Activated CD8-positive, alpha-beta memory T cell treated with anti-CD3 and anti-CD28 coated beads for 4 hours (primary cell): ENCODE measurements at places on chromosomes 2 and 18.

DNA sequence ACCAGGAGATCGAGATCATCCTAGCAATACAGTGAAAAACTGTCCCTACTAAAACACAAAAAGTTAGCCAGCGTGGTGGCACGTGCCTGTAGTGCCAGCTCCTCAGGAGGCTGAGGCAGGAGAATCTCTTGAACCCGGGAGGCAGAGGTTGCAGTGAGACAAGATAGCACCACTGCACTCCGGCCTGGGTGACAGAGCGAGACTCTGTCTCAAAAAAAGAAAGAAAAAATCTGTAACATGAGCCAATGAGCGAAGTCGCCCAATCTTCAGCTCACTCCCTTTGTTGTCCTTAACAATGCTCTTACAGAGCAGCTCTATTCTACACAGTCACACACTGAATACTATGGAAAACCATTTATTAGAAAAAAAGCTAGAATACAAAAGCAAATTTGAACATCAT is 22.0 kb downstream of the FAM98A start:
- no peak for DNase-seq

DNA sequence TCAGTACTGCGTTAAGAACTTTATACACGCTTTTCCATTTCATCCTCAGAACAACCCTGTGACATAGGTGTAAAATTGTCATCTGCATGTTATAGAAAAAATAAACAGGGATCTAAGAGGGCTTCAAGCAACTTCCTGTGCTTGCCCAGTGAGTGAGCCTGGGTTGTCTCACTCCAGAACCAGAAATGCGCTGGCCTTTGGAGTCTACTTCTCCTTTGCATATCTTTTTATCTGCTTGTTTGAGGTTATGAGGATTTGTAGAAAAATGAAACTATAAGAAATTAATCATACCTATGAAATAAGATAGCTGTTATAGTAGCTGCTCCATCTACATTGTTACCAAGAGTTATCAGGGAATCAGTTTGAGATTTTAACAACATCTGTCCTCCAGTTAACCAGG is 55.3 kb upstream of the CABYR start:
- DNase-seq = no peak

- no peak for DNase-seq
Observed at GRCh38 chr2:144631636-144632035, 111.7 kb upstream of the ZEB2 start.

DNA sequence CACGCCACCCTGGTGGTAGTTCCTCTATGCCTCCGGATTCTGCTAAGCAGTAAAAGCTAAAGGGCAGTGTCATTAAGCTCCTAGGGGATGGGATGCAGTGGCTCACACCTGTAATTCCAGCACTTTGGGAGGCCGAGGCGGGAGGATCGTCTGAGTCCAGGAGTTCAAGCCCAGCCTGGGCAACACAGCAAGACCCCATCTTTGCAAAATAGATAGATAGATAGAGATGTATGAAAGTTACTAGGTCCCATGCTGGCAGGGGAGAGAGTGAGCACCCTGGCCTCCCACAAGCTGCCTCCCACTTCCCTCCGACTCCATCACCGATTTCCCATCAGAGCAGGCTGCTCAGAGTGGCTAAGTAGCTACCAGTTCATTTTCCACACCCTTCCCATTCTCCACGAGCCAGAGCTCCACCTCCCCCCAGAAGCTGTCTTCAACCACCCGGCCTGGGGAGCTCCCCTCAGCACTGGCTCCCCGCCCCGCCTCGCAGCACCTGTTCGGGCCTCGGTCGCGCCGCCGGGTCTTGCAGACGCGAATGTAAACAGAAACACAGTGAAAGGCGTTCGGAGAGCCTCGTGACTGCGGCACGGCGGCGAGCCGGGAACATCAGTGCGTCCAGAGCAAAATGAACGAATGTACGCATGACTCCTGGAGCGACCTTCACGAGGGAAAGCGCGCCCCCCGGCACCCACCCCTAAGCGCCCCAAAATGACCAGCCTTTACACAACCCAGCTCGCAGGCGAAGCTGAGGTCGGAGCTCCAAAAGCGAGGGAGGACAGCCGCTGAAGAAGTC is 598 bp upstream of the CEP68 start:
- DNase-seq = peak; percentile 29

DNA sequence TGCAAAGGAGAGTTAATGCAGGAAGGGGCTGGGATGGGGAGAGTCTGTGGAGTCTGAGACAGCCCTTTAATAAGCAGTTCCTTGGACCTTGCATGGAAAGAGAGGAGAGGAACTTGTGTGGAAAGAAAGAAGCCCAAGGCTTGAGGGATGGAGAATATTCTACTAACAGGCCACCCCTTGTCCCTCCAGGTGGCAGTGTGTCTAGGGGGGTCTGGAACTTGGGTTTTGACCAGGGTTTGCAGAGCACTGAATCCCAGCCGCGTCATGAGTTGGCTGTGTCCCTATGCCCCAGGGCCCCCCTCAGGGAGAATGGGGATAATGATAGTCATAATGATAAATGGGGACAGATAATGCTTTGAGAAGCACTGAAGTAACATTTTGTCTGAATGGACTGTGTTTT is 15.0 kb downstream of the TCF7L1 start:
- DNase-seq = no peak

DNA sequence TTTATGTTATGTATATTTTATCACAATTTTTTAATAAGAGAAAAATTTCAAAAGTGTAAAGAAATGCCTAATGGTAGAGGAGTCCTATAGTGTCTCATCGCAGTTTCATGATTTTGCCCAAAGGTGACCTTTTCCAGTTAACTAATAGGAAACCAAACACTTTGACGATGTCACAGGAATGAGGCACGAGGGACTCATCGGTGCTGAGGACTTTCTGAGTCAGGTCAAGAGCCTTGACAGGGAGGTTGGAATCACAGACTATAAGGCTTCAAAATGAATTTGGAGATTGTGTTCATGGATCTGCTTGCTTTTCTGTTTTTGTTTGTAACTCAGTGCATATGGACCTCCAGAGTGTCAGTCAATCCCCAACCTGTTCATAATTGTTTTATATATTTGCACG is 15.1 kb upstream of the RTTN start:
- DNase-seq = no peak

GRCh38 chr18:21450503-21450902 is 150.0 kb downstream of the ESCO1 start:
- DNase-seq = no peak

- DNase-seq = no peak
Observed at GRCh38 chr2:100145893-100146656, 3.7 kb upstream of the AFF3 start.

DNA sequence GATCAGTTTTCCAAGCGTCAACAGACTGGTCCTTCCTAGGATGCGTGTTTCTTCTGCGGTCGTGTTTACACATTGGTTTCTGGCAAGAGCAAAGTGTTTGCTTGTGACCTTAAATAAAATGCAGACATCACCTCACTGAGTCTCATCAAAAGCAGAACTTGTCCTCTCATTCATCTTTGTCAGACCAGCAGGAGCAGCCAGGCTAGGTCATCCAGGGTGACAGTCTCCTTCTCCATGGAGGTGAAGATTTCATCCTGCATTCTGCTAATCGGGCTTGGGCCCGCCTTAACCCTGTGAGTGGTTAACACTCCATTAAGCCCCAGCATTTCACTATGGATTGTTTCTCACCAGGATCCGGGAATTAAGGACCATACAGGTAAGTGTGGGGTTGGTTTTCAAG is 64.2 kb upstream of the PID1 start:
- no peak for DNase-seq

- DNase-seq = no peak
Observed at GRCh38 chr2:144078802-144079724, 440.9 kb downstream of the ZEB2 start.

GRCh38 chr2:156800781-156801361 is 364.7 kb downstream of the GPD2 start:
- DNase-seq = no peak

- no peak for DNase-seq
Observed at GRCh38 chr2:126811101-126811500, 87.6 kb upstream of the TEX51 start.

GRCh38 chr2:48315896-48316194 is 214.1 kb upstream of the STON1 start:
- no peak for DNase-seq

DNA sequence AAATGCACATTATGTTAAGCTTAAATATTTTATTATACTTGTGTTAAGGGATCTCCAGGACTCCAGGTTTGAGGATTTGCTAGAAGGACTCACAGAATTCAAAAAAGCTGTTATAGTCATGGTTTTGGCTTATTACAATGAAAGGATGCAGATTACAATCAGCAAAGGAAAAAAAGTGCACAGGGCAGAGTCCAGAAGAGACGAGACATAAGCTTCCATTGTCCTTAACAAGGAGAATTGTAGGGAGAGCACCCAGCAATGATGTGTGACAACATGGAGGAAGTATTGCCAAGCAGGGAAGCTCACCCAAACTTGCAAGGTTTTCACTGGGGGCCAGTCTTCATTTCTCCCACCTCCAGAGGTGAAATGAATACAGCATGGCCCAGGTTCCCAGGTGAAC is 12.8 kb upstream of the MYO5B start:
- no peak for DNase-seq

GRCh38 chr2:64769392-64770044 is 115.8 kb upstream of the SERTAD2 start:
- DNase-seq = no peak

DNA sequence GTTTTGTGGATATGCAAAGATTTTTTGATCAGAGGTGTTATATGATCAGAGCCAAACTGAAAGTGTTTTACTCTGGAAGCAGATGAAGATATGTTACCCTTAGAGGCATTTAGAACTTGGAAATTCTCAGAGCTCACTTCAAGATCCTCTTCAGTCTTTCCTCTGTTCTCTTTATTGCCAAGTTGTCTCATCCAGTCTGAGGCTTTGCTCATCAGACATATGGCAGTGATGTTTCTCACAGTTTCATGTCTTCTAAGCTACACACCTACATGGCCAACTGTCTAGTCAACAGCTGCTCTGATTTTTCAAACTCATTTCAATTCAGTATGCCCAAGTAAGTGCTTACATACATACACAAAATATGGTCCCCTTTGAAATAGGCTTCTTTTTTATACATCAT is 1504.3 kb upstream of the PIK3C3 start:
- no peak for DNase-seq

GRCh38 chr2:130827502-130828251 is 9.0 kb upstream of the ARHGEF4 start:
- DNase-seq = no peak

DNA sequence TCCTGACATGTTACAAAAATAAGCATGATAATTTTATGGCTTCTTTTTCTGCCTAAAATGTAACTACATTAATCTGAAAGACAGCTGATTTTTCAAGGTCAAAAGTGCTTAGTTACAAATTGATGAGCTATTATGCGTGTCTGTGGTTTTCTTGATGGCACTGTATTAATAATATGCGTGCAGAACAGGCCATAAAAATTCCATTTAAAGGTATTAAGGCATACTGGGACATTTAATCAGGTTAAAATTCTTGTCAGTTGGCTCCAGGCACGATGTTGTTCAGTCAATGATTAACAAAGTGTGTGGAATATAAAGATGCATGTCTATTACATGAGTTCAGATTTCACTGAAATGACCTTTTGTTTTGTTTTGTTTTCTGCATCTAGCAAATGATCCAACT is 420.1 kb upstream of the ZNF804A start:
- no peak for DNase-seq

DNA sequence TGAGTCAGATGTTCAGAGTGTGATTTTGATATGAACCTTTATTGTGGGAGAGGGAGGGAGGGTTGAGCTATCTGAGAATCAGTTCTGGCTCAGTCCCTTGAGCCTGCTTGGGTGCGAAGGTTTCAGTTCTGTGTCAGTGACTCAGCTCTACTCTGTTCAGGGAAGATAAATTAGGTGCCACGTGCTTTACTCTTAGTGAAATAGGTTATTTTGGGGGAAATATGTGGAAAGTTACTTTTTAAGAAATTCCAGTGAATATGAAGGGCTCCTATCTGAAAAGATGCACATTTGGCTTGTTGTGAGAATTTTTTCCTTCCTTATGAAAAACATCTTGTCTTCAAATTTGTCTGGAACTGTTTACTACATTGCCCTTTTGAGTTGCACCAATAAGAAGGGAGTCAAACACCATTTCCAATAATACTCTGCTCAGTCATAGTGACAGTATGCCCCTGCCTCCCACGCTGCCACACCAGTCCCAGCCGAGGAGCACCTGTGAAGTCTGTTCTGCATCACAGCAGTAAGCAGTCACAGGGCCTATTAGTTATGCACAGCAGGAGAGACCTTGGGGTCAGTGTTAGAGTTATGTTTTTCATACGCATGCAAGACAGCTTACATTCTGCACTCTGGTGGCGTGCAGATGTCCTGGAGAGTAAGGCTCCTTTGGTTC is 32.8 kb upstream of the DNAH7 start:
- no peak for DNase-seq

DNA sequence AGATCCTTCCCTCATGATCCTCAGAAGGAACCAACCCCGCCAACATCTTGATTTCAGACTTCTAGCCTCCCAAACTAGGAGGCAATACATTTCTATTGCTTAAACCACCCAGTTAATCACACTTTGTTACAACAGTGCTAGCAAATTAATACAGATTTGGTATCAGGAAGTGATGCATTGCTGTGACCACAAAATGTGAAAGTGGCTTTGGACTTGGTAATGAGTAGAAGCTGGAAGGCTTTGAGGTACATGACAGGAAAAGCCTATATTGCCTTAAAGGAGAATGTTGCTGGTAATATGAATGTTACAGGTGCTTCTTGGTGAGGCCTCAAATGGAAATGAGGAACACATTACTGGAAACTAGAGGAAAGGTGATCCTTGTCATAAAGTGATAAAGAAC is 260.3 kb downstream of the SATB2 start:
- DNase-seq = no peak

GRCh38 chr2:115652652-115653051 is 1210.2 kb downstream of the DPP10 start:
- DNase-seq = no peak

- no peak for DNase-seq
Observed at GRCh38 chr18:46297124-46297523, 192.9 kb downstream of the HAUS1 start.

DNA sequence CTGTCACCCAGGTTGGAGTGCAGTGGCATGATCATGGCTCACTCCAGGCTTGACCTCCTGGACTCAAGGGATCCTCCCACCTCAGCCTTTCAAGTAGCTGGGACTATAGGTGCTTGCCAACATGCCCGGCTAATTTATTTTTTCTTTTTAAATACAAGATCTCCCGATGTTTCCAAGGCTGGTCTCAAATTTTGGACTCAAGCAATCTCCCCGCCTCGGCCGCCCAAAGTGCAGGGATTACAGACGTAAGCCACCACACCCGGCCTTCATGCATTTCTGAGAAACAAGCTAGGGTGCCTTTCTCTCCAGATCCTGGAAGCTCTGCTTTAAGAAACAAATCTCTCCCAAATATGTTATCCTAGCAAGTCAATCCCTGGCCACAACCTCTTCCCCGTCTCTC is 234.1 kb downstream of the FBXO15 start:
- no peak for DNase-seq

DNA sequence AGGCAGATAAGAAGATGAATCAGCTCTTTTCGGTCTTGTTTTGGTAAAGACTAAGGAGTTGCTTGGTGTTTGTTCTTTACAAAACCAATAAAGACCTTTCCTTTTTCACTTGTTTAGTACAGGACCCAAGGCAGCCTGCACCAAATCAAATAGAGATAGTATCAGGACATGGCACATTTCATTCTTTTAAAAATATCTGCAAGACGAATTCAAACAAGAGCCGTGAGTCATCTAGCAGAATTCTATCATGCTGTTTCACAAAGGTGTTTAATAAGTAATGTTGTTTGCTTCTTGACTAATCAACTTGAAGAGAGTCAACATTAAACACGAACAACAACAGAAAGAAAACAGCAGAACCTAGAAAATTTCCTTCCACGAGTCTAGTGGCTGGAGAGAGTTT is 102.8 kb upstream of the TTN start:
- no peak for DNase-seq

GRCh38 chr2:100269889-100270288 is 52.4 kb downstream of the LONRF2 start:
- DNase-seq = no peak

- DNase-seq = no peak
Observed at GRCh38 chr2:187994464-187995331, 297.0 kb upstream of the GULP1 start.
